Fibroblast of skin of left quadriceps (primary cell): ENCODE measurements at places on chromosomes 12 and 14.

- no peak for DNase-seq
Observed at GRCh38 chr14:44525237-44525636, 18.2 kb upstream of the FSCB start.

- DNase-seq = no peak
Observed at GRCh38 chr12:65871865-65872645, 47.8 kb downstream of the HMGA2 start.

DNA sequence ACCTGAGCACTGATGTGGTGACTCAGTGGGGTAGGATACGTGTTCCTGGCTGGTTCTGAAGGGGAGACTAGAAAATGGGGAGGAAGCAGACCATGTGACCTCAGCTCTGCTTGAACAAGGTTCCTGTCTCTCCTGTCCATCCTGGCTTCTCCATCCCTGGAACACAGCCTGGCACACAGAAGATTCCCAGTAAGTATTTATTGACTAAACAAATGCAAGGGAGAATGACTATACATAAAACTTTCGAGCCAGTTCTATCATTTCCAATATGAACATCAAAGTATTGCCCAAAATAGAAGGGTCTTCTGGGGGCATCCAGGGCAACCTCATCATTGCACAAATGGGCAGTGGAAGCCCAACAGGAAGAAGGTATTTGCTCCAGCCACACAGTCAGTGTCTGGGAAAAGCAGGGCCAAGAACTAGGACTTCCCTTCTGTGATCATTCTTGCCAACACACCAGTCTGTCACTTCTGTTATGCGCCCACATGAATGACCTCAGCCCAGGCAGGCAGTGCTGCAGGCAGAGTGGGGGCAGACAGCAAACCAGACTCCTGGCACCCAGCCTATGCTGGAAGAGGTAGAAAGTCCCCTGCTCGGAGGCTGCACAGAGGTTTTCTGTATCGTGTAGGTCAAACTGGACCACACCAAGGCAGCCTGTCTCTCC, 5.6 kb upstream of the SERPINA9 start:
- DNase-seq = no peak

GRCh38 chr12:80625901-80626300, 81.5 kb upstream of the MYF6 start:
- no peak for DNase-seq

DNA sequence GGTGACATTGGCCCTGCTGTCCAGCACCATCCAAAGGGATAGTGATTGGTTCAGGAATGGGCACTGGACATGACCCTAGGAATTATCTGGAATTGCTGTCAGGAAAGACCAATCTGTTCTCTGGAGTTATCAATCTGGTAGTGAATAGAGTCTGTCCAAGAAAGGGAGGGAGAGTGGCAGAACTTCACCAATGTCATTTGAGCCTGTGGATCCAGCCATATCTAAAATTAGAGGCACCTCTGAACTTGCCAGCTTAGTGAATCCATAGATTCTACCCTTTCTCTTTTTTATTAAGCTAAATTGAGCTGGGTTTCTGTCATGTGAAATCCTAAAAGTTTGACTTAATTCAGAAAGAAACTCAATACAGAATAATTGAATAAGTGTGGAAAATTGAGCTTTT, 93.9 kb downstream of the NKX2-1 start:
- DNase-seq = no peak

DNA sequence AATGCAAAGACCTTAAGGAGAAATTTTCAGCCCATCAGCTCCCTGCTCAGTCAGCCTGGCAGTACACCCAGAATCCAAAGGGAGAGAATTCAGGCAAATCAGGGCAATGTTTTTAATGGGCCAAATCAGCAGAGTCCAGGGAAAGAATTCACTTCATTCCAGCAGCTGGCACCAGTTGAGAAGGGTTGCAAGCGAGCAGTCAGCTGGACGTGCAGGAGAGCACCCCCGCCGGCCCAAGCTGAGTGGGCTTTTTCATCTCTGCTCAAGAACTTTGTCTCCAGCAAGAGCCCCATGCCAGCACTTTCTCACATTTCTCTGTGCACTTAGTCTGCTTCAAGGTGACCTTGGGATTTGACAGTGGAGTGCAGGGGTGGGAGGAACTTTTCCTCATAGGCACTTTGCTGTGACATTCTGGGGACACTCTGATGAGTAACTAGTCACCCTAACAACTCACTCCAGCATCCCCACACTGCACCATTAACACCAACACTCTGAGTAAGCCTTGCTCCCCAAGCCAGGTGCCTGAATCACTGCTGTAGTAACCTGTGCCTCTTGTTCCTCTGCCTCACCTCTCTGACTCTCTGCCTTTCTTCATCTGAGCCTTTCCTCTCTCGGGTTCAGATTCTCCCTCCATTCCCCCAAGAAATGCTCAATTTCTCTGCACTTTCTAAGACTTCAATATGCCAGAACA, 2.2 kb downstream of the ENDOU start:
- DNase-seq = no peak

- DNase-seq = no peak
Observed at GRCh38 chr12:50297027-50297426, 13.7 kb upstream of the LIMA1 start.

- DNase-seq = no peak
Observed at GRCh38 chr14:71363946-71364925, 457.0 kb downstream of the PCNX1 start.

DNA sequence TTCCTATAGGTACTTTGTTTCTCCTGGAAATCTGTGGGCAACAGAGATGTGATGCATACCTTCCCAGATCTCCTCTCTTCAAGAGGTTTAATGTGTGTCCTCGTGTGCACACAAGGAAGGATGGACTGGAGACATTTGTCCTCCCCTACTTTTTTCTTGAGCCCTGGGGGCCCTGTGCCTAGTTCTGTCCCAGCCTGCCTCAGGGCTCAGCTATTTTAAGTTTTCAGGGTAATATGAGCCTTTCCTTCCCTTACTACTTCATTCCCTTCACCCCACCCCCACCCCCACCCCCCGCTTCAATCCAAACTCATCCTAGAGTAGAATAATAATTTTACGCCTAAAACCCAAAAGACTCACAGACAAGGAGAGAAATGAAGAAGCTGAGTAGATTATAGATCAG, 446 bp downstream of the STAC3 start:
- no peak for DNase-seq

DNA sequence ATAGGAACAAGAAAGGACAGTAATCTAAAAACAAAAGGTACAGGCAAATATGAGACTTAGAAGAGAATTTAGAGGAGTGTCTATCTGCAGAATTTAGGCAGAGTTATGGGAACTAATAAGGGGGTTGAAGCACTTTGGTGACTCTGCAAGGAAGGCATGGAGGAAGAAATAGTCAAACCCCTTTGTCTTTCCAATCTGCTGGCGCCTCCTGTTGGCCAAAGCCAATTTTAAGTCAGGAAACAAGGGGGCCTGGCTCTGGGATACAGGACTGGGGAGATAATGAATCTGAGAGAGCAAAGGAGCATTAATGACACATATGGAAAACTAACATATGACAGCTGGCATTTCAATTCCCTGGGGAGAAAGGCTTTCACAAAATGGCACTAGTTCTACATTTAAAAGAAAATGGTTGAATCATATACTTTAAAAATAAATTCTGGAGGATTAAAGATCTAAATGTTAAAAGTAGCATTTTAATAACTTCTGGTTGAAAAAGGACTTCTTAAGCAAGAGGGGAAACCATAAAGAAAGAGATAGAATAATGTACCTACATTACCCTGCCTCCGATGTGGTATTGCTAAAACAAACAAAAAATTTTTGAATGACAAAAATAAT, 48.5 kb upstream of the CSRP2 start:
- no peak for DNase-seq

DNA sequence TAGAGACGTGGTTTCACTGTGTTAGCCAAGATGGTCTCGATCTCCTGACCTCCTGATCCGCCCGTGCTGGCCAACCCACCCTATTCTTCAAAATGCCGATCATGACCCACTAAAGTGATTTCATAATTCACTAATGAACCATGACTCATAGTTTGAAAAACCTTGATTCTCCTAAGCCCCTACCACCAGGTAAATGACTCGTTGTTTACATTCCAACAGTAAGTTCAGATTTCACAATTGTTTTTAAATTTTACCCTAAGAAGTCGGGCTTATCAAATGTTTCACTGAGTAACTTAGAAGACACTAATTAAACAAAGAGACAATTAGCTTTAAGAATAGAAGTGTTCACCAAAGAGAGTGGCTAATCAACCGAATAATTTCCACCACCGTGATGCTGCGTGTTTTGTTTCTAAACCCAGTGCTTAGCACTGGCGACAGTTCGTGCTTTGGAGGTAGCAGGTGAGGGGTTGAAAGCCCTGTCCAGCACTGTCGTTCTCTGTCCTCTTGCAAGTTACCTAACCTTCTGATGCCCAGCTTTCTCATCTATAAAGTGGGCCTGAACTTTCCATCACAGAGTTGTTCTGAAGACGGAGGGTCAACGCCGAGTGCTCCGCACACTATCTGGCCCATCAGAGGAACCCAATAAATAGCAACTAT, 136.5 kb downstream of the NTF3 start:
- no peak for DNase-seq

GRCh38 chr14:73176685-73177084, 40.4 kb downstream of the PSEN1 start:
- DNase-seq = no peak

DNA sequence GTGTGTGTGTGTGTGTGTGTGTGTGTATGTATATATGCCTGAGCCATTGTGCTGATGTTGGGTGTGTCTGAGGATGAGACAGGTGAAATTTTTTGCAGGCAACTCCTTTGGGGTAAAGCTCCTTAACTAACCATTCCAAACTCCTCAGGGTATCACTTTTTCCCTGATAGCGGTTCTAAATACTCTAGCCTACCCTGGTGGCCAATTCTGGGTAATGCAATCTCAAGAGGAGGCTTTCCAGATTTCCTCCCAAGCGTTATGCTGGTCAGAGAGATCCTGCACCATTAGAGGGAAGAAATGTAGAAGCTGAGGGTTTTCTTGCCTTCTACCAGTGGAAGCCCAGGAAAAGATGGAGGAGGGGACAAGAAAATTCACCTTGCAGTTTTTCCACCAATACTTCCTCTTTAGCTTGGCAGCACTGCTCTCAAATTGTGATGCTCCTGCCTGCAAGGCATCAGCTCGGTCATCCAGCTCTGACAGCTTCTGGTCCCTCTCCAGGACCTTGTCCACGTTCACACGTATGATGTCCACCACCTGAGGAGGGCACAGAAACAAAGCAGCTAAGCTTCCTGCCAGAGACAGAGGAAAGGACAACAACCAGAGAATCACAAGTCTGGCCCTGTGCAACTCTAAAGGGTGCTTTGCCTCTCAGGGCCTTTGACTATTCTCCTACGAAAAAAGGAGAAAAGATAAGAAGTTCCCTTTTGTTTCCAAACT, 4.9 kb downstream of the VAMP1 start:
- peak; percentile 44 for DNase-seq

DNA sequence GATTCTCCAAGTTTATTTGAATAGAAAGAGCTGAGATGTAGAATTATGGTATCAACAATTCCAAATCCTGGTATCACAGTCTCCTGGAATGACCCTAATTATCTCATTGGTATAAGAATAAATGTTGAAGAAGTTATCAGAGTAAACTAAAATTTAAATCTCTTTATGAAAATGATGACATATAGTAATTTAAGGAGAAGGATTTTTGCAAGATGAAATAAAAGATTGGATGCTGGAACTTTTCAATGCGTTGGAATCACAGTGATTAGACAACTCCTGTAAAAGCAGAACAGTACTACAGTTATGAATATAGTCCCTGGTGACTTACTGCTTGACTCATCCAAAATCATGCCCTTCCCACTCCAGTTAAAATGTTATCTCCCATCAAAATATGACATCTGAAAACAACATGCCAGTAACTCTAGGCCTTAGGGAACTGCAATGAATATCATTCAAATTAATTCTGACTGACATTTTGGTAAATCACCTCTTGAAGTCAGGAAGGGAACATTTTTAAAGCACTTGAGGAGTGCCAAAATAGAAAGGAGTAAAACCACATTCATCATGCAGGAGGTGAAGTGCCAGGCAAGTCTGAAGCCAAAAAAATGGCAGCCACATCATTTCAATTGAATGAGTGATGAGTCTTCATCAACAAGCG, 197.8 kb upstream of the PRKD1 start:
- DNase-seq = no peak

DNA sequence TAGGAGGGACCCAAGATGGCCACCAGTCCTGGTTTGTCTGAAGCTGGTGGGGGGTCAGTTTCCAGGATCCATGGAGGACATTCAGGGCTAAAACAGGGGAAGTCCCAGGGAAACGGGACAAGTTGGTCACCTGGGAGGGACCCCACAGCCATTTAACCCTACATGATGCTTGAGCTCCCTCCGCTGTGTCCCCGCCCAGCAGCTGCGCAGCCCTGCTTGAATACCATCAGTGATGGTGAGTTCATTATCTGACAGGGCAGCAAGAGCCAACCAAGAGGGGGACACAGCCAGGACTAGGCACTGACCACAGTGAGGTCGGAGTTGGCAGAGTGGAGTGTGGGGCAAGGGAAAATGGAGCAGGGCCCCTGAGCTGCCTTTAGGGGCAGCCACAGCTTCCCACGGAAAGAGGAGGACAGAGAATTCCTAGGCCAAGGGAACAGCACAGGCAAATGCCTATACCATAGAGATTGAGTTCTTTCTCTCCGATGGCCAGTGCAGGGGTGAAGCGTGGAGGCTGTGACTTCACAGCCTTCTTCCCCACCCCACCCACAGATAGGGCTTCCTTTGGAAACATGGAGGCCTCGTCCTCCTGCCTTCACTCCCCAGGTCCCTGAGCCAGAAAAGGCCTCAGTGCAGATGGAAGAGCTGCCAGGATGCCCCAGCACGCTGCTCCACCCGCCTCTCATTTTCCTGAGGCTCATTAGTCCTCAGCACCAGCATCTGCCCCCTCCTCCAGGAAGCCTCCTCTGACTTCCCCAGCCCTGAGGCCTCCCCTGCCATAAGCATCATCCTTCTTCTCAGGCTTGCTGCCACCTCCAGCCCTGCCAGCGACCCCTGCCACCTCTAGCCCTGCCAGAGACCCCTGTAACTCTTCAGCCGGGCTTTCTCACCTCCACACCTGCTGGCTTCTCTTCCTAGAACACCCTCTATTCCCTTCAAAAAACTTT, 51.4 kb downstream of the CYP46A1 start:
- DNase-seq = no peak

- DNase-seq = no peak
Observed at GRCh38 chr12:53950789-53951576, 3.7 kb upstream of the HOXC12 start.

- no peak for DNase-seq
Observed at GRCh38 chr12:131603106-131603938, 107.6 kb upstream of the SFSWAP start.

DNA sequence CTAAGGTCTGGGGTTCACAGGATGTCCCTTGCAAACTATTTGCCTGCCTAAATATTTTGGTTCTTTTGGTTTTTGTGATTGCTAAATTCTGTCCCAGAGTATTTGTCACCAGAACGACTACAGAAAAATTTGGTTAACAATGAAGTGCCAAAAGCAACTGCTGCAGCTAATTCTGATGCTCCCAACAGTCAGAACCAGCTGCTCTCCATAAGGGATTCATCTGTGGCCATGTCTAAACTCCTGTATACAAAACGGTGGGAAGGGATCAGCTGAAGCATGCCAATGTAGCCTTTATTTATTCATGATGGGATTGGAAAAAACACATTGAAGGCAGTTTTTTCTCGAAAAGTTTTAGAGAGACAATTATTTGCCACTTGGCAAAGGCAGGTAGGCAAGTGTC, 29.3 kb upstream of the PELI2 start:
- no peak for DNase-seq
